ENCODE measurements at places on chromosomes 2 and 18.

GRCh38 chr2:170148161-170148560, 29.8 kb upstream of the MYO3B start:
- no peak for DNase-seq

GRCh38 chr18:3450799-3451182, 819 bp downstream of the TGIF1 start:
- DNase-seq = no peak

DNA sequence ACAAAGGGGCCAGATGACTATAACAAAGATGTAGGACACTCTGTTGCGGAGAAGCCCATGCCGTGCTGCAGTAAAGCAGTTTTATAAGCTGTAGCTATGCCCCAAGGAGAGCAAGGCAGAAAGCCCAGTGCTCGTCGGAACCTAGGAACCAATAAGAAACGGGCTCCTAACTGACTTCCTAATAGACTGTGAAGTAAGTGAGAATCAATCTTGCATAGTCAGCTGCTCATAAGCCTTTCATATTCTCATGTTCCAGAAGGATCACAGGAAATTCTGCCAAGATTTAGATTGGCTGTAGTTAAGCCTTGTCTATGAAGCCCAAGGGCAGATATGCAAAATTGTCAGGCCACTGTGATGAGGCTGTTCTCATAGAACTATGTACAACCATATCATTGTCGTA, 98.4 kb downstream of the RTTN start:
- DNase-seq = no peak

DNA sequence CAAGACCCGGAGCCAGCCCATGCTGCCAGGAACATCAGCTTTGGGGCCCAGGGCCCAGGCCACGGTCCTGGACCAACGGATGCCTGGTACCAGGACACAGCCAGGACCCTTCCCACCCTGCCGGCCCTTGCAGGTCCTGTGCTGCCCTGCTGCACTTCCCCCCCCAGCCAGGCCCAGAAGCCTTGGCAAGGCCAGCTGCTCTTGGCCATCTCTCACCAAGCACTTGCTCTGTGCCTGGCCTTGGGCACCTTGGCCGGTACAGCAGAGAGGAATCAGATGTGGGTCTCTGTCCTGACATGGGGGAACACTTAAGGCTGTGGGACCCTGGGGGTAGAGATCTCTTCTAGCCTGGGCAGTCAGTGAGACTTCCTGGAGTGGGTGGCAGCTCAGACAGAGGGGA, 28.9 kb downstream of the BIN1 start:
- no peak for DNase-seq

DNA sequence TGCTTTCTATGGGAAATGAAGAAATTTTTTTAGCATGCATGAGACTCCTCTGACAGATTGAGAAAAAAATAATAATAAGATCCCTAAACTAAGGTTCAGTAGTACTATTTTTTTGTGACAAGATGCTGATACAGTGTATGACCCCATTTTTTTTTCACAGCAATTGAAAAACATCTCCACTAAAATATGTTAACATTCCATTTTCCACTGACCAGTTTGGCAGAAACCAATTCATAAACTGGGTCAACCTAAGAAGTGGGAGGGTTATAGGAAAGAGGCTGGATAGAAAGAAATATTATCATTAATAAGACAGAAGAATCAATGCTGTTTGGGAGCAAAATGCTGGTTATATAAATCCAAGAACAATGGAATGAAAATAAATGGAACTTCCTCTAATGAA, 182.7 kb downstream of the ANTXR1 start:
- no peak for DNase-seq

DNA sequence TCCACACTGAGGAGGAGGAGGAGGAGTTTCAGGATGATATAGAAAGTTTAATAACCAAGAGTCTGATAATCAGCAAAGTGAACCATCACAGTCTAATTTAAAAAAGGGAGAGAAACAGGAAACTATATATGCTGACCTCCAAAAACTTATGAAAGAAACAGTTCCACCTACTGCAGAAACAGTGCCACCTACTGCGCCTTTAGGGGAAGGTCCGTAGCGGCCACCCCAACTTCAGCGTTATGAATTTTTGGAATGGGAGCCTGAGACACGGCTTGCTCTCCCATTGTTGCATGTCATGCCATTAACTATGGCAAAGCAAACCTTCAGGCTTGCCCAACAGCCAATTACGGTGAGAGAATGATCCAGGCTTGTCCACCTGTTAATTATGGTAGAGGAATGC, 1719.2 kb upstream of the LRRTM1 start:
- DNase-seq = no peak

GRCh38 chr18:35566019-35566418, 15.5 kb upstream of the GALNT1 start:
- no peak for DNase-seq

GRCh38 chr18:74480149-74480651, 16.0 kb upstream of the CNDP2 start:
- DNase-seq = no peak

GRCh38 chr18:39345321-39345720, 1779.7 kb upstream of the CELF4 start:
- no peak for DNase-seq

DNA sequence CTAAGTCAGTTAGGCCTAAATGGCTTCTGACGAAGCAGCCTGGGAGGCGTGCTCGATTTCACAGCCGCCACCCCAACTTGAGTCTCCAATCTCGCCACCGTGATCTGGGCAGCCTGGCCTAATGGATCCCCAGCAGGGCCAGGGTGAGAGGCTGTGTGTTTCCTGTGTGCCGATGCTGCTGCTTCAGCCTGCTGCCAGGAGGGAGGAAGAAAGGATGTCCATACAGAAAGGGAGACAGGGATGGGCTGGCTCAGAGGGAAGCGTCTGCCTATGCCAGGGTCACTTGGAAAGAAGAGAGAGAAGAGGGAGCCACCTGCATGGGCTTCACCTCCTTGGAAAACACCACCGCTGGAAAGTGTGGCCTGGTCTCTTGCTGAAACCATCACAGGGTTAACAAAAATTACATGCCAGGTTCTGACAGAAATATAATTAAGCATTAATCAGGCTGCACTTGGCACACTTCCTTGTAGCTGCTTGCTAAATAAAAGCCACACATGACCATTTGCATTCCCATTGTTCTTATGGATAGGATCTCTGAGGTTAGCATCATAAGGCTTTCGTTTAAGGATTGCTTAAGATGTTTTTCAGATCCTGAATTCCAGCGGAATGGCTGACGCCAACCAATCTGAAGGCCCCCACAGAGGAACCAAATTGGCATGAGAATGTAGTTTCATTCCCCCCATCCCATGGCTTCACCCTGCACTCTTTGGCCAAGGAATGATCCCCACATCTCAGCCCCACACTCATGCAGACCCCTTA, 108.8 kb upstream of the SLC1A4 start:
- no peak for DNase-seq

DNA sequence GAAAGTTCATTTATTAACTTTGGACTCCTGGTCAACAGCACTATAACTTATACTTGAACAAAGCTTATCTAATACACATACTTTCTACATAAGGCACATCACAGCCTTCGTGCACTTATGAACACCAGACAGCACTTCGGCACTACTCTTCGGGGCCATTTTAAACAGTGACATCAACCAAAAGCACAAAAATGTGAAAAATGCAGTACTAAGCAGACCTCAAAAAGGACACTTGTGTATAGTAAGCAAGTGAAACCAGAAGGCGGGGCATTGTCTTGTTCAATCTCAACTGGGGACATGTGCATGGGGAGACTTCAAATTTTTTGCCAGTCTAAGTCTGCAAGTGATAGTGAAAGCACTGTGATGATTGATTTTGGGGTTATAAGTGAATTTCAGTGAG, 163.0 kb downstream of the NCKAP5 start:
- no peak for DNase-seq

DNA sequence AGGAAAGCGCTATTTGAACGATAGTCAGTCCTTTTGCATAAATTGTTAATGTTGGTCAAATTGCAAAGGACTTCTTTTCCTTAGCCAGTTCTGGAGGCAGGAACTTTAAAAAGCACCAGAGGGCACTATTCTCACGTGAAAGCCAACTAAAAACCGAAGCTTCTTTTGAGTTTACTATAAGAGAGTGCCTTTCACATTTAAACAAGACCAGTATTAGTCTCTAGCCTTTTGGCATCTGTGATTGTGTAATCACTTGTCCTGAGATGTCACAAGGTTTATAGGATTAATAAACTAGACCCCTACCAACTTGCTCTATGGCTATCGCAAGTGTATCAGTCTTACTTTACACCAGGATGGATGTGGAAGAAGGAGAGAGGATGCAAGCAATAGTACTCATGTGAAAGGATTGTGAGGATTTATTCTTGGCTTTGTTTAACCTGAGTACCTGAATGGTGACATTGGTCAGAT, 14.4 kb upstream of the STAT4 start:
- no peak for DNase-seq

DNA sequence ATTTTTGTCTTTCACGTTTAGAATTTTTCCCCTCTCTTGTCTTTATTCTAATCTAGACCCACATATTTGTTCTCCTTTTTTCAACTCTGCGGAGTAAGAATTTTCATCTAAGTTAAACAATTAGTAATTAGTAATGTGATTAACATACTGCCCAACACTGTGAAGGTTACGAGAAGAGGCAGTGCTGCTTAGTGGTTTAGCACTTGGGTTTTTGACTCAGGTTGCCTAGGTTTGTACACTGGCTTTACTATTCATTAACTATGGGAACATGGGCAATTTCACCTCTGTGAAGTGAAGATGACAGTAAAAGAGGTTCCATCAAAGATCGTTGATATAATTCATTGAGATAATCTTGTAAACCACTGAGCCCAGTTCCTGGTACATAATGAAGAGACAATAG, 82.2 kb upstream of the PNPT1 start:
- DNase-seq = no peak

- DNase-seq = no peak
Measured at GRCh38 chr18:64974391-64975125, 776.3 kb upstream of the CDH7 start.

DNA sequence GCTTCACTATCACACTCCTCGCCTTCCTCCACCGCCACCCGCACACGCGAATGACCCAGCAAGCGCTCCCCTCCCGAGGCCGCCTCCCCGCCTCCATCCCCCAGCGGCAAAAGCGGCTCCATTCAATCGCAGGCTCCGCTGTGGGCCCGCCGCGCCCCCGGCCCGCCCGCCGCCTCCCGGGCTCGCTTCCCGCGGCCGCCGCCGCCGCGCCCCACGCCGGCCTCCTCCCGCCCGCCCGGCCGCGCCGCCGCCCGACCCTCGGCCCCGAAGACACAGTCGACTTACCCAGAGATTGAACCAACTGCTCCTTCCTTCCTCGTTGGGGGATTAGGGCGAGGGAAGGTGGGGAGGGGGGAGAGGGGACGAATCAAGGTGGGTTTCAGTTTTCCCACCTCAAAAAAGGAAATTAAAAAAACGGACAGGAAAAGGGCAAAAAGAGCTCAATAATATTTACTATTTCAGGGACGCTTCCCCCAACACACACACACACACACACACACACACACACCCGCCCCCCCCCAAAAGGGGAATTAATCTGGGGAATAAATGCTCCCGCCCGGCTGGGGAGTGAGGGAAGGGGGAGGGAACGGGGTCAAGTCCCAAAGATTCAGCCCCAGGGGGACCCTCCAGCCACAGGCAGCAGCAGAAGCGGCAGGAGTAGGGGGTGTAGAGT, 743 bp downstream of the XPO1 start:
- peak; percentile 51 for DNase-seq

- DNase-seq = no peak
Measured at GRCh38 chr2:192194866-192195547, at the start of gene TMEFF2. TSS of gene TMEFF2 (minus strand) at chr2:192194933. CDS start at chr2:192194524, 409 bp downstream.

GRCh38 chr2:42192652-42193566, 23.8 kb downstream of the EML4 start:
- no peak for DNase-seq

- no peak for DNase-seq
Measured at GRCh38 chr2:238243496-238244076, 3.7 kb upstream of the HES6 start.

GRCh38 chr2:240246173-240246820, 105.8 kb upstream of the OTOS start:
- no peak for DNase-seq

- DNase-seq = no peak
Measured at GRCh38 chr2:43402452-43402937, 176.1 kb upstream of the ZFP36L2 start.

GRCh38 chr18:12463191-12463590, 55.5 kb downstream of the PRELID3A start:
- DNase-seq = no peak

DNA sequence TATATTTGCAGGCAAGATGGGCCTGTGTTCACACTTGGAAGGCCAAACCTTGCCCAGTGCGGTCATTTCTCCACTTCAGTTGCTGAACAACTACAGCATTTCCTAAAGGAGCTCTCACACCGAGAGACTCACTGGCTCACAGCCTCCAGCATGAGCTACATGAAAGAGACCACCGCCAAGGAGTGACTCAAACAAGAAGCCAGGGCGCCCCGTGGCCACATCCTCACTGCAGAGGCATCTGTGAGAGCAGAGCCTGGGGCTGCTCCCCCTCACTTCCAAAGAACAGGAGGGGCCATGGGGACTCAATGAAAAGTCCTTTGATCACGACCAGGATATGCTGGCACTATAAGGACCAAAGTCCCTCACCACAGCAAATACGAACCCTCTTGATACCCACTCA, 50.0 kb downstream of the TMEM163 start:
- no peak for DNase-seq

GRCh38 chr2:201127570-201127969, 11.6 kb downstream of the CFLAR start:
- no peak for DNase-seq

- DNase-seq = no peak
Measured at GRCh38 chr2:235990344-235990743, 177.8 kb downstream of the GBX2 start.

- peak; percentile 61 for DNase-seq
Measured at GRCh38 chr2:177169810-177170514, 42.6 kb upstream of the HNRNPA3 start.

GRCh38 chr18:12886498-12887126, 2.6 kb upstream of the PTPN2 start:
- no peak for DNase-seq

- DNase-seq = no peak
Measured at GRCh38 chr18:23626451-23627279, 36.0 kb downstream of the ANKRD29 start.

DNA sequence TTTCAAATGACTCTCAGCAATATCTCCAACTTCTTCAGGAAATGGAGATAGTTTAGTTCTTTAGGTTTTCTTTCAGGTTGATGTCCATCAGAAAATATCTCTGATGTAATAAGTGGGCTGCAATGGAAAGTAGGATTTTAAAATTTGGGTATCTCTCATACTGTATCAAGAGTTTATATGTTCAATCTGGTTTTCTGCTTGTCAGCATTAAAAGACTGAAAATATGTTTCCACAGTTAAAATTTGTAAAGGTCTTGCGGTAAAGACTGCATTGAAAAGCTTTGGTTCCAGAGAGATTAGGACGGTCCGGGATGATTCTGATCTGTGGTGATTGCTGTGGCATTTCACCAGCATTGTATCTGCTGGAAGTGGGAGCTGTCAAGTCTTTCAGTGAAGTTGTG, 83.2 kb downstream of the LYPD1 start:
- DNase-seq = no peak

- no peak for DNase-seq
Measured at GRCh38 chr18:62717169-62717924, 2.0 kb downstream of the PHLPP1 start.

GRCh38 chr2:147294825-147295392, 549.9 kb upstream of the ACVR2A start:
- DNase-seq = no peak

GRCh38 chr2:176325732-176326131, 56.5 kb downstream of the MTX2 start:
- no peak for DNase-seq
